ENCODE measurements at places on chromosomes 5 and 9.

DNA sequence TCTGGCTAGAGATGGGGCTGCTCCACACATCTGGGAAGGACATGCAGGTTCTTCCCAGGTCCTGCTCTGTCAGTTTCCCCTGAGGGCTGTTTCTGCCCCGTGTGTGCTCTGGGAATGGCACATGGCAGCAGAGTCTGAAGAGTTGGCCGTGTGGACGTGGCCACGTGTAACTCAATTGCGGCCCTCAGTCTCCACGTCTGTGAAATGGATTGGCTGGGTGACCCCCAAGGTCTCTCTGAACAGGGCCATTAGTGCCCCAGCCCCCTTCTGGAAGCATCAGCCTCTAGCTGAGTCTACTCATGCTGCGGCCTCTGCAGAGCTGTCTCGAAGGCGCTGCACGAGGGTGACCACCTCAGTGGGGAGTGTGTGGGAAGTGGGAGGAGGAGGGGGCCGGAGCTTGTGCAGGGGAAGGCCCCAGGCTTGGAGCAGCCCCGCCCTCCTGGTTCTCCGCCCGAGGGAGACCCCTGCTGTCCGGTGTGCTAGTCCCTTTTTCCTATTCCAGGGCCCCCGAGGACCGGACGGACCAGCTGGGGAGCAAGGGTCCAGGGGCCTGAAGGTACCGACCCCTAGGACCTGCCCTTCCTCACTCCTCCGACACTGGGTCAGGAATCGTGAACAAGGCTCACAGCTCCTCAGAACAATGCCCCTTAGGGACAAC lies 58.9 kb upstream of the ORM1 start:
- H3K27ac ChIP-seq: peak overlapping the region; percentile 67
- H3K36me3 ChIP-seq: peaks cover 18% of the 10 kb centered on the region
- H3K4me3 ChIP-seq: no peak overlapping the region
- DNase-seq: no peak
- H3K4me1 ChIP-seq: no peaks in the 10 kb centered on the region

DNA sequence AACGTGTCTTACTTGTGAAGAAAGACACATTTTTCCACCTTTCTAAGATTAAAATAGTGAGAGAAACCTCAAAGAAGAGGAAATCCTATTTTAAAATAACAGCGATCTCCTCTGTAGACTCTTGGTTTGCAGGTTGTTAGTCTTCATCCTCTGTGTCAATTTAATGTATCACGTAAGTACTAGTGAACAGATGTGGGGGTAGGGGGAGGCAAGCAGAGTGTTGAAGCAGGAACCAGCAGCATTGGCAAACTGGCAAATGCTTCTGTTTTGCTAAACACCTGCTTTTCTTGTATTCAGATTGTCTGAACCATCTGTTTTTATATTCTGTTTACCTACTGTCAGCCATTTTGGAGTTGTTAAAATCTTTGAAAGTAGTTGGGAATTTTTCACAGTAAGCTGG lies 159.3 kb upstream of the TLX3 start:
- no peak overlapping the region for H3K4me3 ChIP-seq
- no peak overlapping the region for H3K27ac ChIP-seq
- no peak for DNase-seq
- H3K4me1 ChIP-seq: peaks cover 6% of the 10 kb centered on the region
- no peaks in the 10 kb centered on the region for H3K27me3 ChIP-seq

- peaks cover 5% of the 10 kb centered on the region for H3K27me3 ChIP-seq
- H3K4me1 ChIP-seq: peaks cover 29% of the 10 kb centered on the region
- H3K36me3 ChIP-seq: no peaks in the 10 kb centered on the region
- no peak overlapping the region for H3K4me3 ChIP-seq
- DNase-seq: no peak
- peak overlapping the region; percentile 39 for H3K27ac ChIP-seq
Measured at GRCh38 chr9:70480405-70480980, 66.0 kb upstream of the KLF9 start.

GRCh38 chr9:7003861-7004260 lies 246.1 kb downstream of the KDM4C start:
- DNase-seq: no peak
- H3K4me3 ChIP-seq: no peak overlapping the region
- peaks cover 10% of the 10 kb centered on the region for H3K36me3 ChIP-seq
- H3K4me1 ChIP-seq: no peaks in the 10 kb centered on the region
- no peak overlapping the region for H3K27ac ChIP-seq

- no peak overlapping the region for H3K4me3 ChIP-seq
- H3K27me3 ChIP-seq: no peaks in the 10 kb centered on the region
- H3K36me3 ChIP-seq: peaks cover 19% of the 10 kb centered on the region
- DNase-seq: no peak
- no peak overlapping the region for H3K27ac ChIP-seq
Measured at GRCh38 chr5:65828022-65828896, 98.1 kb upstream of the ERBIN start.

- DNase-seq: no peak
- no peak overlapping the region for H3K27ac ChIP-seq
- H3K36me3 ChIP-seq: no peaks in the 10 kb centered on the region
- H3K27me3 ChIP-seq: no peaks in the 10 kb centered on the region
Measured at GRCh38 chr5:5423586-5423985, 1.1 kb downstream of the ICE1 start.

- no peak overlapping the region for H3K4me3 ChIP-seq
- H3K4me1 ChIP-seq: peaks cover 5% of the 10 kb centered on the region
- no peak overlapping the region for H3K27ac ChIP-seq
- no peaks in the 10 kb centered on the region for H3K36me3 ChIP-seq
- no peak for DNase-seq
Measured at GRCh38 chr5:124801551-124801950, 55.1 kb upstream of the ZNF608 start.

GRCh38 chr5:147639321-147639720 lies 129.5 kb upstream of the DPYSL3 start:
- H3K4me1 ChIP-seq: peaks cover 16% of the 10 kb centered on the region
- H3K36me3 ChIP-seq: peaks cover 5% of the 10 kb centered on the region
- no peak overlapping the region for H3K4me3 ChIP-seq
- H3K27ac ChIP-seq: no peak overlapping the region

DNA sequence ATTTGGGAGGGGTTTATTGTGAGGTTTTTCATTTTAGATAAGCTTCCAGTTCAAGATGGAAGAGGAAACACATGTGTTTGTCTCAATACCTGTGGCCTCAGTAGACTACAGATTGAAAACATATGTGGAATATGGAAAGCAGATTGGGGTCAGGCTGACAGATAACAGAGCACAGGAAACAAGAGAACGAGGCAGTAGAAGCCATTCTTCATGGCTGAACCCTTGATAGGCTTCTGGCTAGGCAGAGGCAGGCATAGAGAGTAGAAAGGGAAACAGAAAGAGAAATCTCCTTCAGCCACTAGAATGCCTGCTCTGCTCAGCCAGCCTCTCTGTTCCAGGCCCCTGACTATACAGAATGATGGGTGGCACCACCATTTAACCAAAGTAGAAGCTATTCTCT lies 152.5 kb downstream of the MUSK start:
- no peak overlapping the region for H3K27ac ChIP-seq
- no peak overlapping the region for H3K4me3 ChIP-seq
- no peaks in the 10 kb centered on the region for H3K36me3 ChIP-seq
- DNase-seq: no peak
- peaks cover 1% of the 10 kb centered on the region for H3K4me1 ChIP-seq

DNA sequence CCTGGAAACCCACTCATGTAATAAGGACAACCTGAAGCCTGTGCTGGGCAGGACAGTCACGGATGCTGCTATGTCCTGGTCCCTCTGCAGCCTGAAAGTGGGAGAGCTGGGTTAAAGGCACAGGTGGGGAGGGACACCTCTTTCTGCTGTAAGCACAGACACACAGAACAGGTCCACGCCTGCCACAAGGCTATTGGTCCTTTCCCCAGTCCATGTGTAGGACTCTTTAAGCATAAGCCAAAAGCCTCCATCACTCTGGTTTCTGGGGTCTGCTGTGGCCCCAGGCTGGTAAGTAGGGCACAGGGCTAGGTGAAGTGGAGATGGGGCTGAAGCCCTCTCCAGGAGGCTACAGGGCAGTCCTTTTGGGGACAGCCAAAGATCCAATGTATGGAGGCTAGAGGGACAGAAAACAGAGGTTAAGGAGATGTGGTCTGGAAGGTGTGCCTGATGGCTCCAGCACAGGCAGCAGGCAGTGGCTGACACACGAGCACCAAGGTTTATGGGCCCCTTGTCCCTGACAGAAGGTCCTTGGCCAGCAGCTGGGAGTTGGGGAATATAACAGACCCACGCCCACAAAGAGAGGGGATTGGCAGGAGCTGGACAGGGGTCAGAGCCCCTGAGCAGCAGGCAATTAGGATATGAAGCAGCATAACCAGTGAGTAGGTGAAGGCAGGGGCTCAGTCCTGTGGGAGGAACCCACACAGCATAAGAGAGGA lies 203.6 kb upstream of the MVB12B start:
- no peaks in the 10 kb centered on the region for H3K4me1 ChIP-seq
- no peak overlapping the region for H3K27ac ChIP-seq
- H3K36me3 ChIP-seq: no peaks in the 10 kb centered on the region
- DNase-seq: no peak
- no peak overlapping the region for H3K4me3 ChIP-seq

GRCh38 chr5:43648499-43649124 lies 45.6 kb downstream of the NNT start:
- no peaks in the 10 kb centered on the region for H3K4me1 ChIP-seq
- H3K27me3 ChIP-seq: no peaks in the 10 kb centered on the region
- peaks cover 5% of the 10 kb centered on the region for H3K36me3 ChIP-seq
- DNase-seq: no peak
- no peak overlapping the region for H3K27ac ChIP-seq

DNA sequence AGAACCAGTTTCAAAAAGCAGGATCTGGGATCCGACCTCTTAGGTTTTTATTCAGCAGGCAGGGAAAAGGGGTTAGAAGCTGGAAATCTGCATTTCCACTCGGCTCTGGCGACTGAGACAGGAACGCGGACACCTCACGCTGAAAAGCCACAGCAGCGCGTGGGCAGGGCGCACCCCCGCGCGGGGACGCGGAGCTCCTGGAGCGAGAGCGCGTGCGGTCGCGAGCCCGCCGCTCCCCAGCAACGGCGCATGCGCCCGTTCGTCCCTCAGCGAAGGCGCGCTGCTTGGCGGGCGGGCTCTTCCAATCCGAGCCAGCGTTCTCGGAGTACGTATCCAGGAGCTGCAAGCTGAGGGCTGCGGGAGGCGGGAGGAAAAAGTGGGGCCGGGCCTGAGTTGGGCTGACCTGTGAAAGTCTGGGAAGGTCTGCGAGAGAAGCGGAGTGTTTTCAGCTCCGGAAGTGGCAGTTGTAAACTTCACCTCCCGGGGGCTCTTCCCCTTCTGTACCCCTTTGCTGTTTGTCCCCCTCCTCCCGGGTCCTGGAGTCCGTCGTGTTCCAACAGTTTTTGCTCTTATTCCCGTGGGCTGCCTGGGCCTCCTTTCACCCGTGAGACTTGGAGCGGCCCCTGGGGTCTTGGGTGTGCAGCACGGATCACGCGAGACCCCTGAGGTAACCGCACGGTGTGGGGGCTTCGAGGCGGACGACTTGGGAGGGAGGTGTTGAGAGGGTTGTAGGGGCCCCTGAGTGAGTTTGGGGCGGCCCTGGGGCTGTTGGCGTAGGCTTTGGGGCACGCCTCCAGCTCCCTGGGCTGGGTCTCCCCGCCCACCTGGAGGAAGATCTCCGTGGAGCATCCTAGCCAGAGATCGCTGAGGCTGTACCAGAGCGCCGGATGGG lies at the start of gene CCDC171:
TSS of gene CCDC171 (plus strand) at position 408 of the 892 bp plus-strand sequence. CDS start 11,046 bp downstream, outside the sequence.
- peak; percentile 83 for DNase-seq
- H3K27me3 ChIP-seq: peaks cover 7% of the 10 kb centered on the region
- H3K27ac ChIP-seq: peak within 1 kb of the TSS; percentile 98
- H3K4me1 ChIP-seq: no peaks in the 10 kb centered on the region
- peak within 1 kb of the TSS; percentile 92 for H3K4me3 ChIP-seq

- no peak for DNase-seq
- no peak overlapping the region for H3K27ac ChIP-seq
- no peaks in the 10 kb centered on the region for H3K27me3 ChIP-seq
Measured at GRCh38 chr9:135487281-135488012, 7.9 kb downstream of the PPP1R26 start.

- no peak overlapping the region for H3K27ac ChIP-seq
- no peaks in the 10 kb centered on the region for H3K36me3 ChIP-seq
- H3K4me3 ChIP-seq: no peak overlapping the region
- peaks cover 3% of the 10 kb centered on the region for H3K27me3 ChIP-seq
Measured at GRCh38 chr9:4430432-4431261, 59.6 kb upstream of the SLC1A1 start.

DNA sequence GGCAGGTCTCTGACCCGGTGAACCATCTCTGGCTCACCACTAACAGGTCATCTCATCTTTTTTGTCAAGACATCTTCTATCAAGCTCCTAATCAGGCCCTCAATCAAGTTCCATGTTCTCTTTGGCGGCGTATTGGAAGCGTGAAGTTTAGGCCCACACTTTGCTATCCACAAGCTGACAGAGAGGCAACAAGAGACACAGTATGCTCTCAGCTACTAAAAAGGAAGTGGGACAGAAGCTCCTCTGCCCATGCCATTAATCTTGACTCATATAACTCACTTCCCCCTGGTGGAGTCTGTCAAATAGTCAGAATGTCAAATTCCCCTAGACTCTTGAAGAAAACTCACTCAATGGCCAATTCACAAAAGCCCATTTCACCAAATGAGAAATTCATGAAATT lies 77.6 kb upstream of the TMC1 start:
- H3K27ac ChIP-seq: no peak overlapping the region
- H3K36me3 ChIP-seq: no peaks in the 10 kb centered on the region
- no peak for DNase-seq
- H3K4me3 ChIP-seq: no peak overlapping the region

- H3K4me1 ChIP-seq: no peaks in the 10 kb centered on the region
- DNase-seq: no peak
- H3K4me3 ChIP-seq: no peak overlapping the region
- no peaks in the 10 kb centered on the region for H3K36me3 ChIP-seq
- H3K27ac ChIP-seq: no peak overlapping the region
Measured at GRCh38 chr5:175824676-175825075, 46.7 kb upstream of the CPLX2 start.

DNA sequence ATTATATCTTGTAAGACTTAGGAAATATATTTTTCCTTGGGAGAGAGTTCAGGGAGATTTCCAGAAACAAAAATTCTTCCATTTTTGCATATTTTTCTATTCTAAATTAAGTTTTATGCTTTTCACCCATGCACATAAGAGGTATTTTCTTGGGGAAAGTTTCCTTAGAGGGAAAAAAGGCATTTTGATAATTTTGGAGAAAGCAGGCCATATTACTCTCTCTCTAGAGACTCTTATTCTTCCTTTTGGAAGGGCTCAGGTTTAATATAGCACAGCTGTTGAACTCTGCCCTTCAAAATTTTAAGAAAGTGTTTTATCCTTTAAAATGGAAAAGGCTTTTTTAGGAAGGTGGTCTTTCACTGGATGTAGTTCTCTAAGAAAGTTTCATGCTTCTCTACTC lies 8.0 kb downstream of the NDUFS4 start:
- DNase-seq: no peak
- no peak overlapping the region for H3K27ac ChIP-seq
- H3K4me3 ChIP-seq: no peak overlapping the region
- no peaks in the 10 kb centered on the region for H3K27me3 ChIP-seq

DNA sequence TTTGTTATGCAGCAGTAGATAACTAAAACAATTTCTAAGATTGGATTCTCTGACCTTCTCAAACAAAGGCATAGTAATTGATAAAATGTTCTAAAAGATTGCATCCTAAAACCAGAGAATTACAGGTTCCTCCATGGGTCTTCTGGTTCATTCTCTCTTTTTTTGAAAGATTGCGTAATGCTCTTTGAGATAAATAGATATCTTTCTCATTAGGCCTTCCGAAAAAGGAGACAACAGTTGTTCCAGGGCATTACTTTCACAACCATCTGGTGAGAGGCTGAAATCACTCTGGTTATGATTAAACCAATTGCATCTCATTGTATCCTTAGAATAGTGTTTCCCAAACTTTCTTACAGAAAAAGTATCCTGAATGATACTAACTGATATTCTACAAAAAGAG lies 174.7 kb upstream of the NREP start:
- DNase-seq: no peak
- no peaks in the 10 kb centered on the region for H3K27me3 ChIP-seq
- no peaks in the 10 kb centered on the region for H3K36me3 ChIP-seq
- H3K4me3 ChIP-seq: no peak overlapping the region

Data from progenitor cell of endocrine pancreas (in vitro differentiated cells).